ENCODE measurements at places on chromosomes 6 and 20.

DNA sequence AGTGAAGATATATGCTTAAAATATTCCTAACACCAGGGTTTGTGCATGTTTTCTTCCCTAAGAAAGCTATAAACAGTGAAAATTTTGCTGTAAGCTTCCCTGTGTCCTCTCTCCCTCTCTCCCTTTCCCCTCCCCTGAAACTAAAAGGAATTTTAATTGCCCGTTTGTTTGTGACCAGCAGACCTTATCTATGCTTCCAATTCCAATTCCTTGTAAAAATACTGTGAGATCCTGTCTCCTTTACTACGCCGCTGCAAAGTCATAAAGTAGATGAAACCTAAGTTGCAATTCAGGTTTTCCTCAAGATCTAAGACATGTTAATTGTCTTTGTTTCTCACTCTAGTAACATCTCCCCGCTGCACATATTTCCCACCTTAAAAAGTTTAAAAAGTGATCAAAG, 82.3 kb downstream of the DNAH8 start:
- DNase-seq: no peak

DNA sequence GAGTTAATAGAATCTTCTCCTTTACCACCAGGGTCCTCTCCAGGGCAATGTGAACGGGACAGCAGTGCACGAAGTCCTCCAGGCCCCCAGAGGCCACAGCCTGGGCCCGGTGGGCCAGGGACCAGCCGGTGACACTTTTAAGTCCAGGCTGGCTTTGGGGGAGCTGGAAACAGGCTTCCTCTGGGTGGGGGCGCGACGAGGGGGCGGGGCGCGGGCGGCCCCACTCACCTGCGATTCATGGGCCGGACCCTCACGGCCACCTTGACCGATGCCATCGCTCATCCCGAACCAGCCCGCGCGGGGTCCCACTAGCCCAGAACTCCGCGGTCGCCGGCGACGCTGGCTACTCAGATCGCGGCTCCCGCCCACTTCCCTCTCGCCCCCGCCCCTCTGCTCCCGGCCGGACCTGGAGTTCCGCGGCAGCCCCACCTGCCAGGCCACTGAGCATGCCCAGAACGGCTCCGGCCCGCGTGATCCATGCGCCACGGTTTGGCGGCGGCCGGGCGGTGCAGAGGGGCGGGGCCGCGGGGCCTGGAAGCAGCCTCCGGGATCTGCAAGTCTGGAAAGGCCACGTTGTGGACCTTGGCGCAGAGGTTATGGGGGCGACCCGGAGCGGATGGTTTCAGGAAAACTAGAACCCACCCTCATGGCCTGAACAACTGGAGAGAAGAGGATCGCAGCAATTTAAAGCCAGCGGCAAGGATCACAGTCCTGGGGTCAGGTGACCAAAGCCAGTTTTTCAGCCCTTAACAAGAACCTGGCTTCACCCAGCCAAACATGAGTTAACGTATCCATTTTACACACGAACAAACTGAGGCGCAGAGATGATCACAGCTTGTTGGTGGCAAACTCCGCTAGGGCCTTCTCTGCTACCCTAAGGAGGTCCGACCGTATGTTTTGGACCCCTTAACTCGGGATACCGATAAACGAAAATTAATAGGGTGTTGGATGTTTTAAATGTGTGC, at the start of gene KIF16B:
TSS of gene KIF16B (minus strand) at position 448 of the 965 bp plus-strand sequence. CDS start at position 275, 173 bp downstream.
- DNase-seq: peak; percentile 78

GRCh38 chr6:20467437-20467836, 65.8 kb downstream of the E2F3 start:
- no peak for DNase-seq

DNA sequence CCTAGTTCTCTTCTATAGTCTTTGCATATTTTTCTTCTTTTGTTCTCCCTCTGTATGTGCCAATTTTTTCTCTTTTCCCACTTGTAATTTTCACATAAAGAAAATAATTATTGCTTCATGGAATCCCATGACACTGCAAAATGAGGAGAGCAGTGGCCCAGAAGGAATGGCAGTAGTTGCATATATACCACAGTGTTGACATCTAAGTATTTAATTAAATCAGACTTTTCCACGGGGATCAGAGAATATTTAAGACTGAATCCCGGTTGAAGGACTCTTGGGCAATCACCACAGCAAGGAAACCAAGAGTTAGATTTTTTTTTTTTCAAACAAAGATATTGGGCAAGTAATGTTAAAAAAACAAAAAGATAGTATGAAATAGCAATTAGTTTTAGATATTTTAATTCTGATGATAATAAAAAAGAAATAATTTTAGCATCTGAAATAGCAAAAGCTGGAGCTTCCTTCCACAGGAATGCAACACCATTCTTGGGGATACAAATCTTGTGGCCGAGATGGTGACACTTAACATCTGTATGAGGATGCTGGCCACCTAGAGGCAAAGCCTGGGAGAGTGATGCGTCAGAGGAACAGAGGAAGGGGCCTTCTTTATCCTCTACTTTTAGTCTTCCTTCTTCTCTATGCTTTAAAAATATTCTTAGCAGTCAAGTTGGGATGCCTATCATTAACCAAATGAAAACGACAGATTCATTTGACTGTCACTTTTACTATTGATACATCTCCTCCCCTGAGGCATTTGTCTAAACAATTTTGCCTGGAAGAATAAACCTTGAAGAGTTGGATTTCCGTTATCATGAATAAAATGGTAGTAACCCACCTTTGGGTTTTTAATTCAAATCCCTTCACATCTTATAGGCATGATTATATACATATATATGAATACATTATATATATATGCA, 356.2 kb downstream of the GJA1 start:
- no peak for DNase-seq

- DNase-seq: no peak
Observed at GRCh38 chr6:84280030-84280429, 52.6 kb upstream of the CEP162 start.

DNA sequence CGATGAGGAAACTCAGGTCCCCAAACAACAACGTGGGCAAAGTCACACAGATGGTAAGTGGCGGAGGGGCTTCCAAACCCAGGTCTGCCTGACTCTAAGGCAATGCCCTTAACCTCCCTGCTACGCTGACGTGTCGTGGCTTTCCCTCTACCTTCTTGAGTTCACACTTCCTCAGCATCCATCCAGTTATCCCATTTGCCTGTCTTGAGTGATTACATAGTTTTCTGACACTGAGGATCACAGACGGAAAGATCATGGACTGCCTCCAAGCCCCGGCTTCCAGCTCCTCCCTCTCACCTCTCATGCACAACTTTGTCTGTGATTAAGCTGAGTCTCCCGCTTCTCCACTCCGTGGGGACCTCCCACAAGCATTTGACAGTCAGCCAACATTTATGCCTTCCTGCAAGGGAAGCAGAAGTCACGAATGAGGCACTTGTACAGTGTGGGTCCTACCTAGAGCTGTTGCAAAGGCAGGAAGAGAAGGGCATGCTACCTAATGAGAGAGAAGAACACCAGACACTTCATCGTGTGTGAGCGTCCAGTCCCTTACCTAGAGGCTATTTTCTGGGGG, 33.8 kb downstream of the TBC1D7 start:
- DNase-seq: no peak

GRCh38 chr6:130105996-130106704, 87.8 kb downstream of the L3MBTL3 start:
- no peak for DNase-seq

DNA sequence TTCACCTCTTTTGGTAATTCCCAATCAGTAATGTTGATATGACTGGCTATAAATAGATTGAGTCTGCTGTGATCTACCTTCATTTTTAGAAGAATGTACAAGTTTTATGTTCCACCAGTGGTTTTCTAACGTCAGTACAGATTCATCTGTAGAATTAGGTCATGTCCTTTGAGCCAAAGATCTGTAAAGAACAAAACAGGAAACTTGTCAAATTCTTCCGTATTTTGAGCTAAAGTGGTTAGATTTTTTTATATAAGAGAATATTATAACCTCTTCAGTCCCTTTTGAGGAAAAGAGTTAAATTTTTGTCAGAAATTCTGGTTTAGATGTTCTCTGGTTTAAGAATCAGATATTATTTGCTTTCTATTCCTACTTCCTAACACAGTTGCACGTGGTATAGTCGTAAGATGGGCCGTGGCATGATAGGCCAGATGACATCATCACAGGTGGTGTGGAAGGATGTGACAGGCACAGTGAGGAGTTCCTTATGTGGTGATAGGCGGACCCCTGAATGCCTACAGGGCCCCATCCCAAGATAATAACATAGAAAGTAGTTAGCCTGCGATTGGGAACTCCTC, 62.3 kb downstream of the SNX9 start:
- no peak for DNase-seq

DNA sequence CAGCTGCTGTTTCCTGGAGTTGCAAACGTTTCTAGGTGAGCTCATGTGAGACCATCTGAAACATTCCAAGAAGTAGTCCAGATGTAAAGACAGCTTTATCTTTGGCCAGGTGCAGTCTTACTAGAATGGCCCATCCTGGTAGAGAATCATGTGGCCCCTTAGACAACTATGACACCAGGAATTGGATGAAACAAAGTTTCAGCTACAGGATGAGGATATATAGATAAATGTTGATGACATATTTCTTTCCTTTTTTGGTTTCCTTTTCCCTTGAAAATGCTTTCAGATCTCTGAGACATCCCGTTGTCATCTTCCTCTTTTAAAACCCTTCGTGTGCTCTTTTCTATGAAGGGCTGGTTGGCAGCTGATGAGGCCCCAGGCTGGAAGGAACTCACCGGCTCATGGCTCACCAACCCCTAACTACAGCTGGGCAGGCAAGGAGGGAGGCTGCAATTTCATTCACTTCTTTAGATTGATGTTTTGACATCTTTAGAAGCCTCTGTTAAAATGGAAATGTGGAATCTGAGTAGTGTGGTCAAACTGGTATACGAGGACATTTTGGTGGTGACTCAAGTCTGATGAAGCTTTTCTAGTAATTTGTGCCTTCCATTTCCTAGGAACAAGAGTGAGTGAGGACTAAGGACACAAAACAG, 167.9 kb upstream of the TNFAIP3 start:
- DNase-seq: no peak

DNA sequence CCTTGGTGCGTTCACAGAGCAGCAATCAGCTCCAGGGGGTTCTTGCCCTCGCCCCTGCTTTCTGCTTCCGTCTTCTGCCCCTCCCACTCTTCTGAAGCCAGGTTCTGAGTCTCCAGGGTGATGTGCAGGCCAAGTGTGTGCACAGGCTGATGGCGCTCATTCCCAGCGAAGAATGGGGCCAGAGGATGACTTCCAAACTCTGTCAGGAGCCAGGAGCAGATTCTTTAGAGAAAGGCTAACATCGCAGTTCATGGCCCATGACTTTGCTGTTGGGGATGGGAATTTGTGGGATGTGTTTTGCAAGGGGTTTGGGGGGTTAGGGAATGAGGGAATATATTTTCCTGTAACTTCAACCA, 56.1 kb upstream of the CCN6 start:
- no peak for DNase-seq

- no peak for DNase-seq
Observed at GRCh38 chr6:111565326-111566221, 40.1 kb downstream of the TRAF3IP2 start.

DNA sequence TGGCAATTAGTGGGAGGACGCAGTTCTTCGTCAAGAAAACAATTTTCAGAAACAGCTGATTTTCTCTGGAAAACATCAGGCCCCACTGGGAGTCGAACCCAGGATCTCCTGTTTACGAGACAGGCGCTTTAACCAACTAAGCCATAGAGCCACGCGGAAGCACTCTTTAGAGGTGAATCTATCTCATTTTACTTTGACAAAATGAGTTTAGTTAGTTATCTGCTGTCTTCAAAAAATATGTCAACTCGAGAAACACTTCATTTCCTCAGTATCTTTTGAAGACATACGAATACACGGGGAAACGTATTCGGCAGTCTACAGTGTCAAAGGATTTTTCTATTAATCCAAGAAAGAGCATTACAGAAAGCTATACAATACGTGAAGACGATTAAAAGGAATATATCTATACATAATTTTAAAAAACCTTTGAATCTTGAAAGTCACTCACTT, 26.7 kb downstream of the GPX6 start:
- no peak for DNase-seq

- no peak for DNase-seq
Observed at GRCh38 chr6:14972379-14973067, 273.3 kb upstream of the JARID2 start.

- DNase-seq: no peak
Observed at GRCh38 chr6:116533233-116533957, 12.1 kb downstream of the TRAPPC3L start.

DNA sequence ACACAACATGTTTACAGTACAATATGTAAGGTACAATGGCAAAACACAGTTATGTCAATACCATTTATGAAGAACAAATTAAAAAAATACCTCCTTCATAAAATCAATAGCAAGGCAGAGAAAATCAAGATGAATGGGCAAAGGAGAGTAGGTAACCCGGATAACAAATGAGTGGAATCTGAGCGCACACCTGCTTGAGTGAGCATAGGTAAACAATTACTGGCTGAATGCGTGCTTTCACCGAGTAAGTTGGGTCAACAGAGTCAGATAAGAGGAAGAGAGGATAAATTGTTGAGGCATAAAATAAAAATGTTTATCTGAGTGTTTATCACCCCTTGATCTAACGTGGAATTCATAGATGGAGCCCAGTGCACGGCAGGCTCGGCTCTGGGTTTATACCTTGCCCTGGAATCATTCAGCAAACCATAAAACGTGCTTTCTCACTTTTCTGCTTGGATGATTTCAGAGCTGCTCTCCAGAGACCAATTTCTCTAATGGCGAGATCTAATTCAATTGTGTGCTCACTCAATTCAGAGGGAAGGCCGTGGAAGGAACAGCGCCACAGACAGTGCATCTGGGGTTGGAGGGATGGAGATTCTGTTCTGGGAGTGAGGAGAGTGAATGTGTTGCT, 224.8 kb upstream of the MAP3K7 start:
- no peak for DNase-seq

- DNase-seq: no peak
Observed at GRCh38 chr6:41201764-41202173, 820 bp upstream of the TREML2 start.

GRCh38 chr6:3797231-3798054, 45.9 kb upstream of the PXDC1 start:
- DNase-seq: peak; percentile 55

DNA sequence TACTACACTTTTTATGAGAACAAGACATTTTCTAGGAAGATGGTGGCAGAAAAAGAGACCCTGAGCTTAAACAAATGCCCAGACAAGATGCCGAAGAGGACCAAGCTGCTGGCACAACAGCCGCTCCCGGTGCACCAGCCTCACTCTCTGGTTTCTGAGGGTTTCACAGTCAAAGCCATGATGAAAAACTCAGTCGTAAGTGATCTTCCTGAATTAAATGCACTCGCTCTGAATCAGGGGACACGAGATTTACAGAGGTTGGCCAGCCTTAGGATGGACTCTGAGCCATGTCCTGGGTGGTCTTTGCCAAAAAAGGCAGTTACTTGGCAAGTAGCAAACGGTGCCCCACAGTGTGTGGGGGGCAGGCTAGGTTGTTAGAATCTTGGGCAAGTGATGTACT, 423 bp downstream of the PACRG start:
- DNase-seq: no peak

DNA sequence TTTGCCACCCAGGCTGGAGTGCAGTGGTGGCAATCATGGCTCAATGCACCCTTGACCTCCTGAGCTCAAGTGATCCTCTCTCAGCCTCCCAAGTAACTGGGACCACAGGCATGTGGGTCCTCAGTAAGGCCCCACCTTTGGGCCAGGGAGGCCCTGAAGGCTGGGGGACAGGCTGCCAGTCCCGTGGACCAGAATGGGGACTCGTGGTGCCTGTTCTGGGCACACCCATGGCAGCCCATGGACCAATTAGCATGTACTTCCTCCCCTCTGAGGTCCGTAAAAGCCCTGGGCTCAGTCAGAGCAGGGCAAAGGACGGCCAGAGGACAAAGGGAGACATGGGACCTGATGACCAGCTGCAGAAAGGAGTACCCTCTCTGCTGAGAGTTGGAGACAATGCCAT, 1590.8 kb downstream of the KHDRBS2 start:
- no peak for DNase-seq

GRCh38 chr6:11462742-11463397, 74.7 kb upstream of the TMEM170B start:
- no peak for DNase-seq
